ENCODE measurements at places on chromosomes 5 and 9.
A peak's percentile ranks its signal among the peaks of the same experiment; 100 is the strongest.

- no peak for DNase-seq
Observed at GRCh38 chr5:2134543-2135292, 252.0 kb upstream of the IRX4 start.

DNA sequence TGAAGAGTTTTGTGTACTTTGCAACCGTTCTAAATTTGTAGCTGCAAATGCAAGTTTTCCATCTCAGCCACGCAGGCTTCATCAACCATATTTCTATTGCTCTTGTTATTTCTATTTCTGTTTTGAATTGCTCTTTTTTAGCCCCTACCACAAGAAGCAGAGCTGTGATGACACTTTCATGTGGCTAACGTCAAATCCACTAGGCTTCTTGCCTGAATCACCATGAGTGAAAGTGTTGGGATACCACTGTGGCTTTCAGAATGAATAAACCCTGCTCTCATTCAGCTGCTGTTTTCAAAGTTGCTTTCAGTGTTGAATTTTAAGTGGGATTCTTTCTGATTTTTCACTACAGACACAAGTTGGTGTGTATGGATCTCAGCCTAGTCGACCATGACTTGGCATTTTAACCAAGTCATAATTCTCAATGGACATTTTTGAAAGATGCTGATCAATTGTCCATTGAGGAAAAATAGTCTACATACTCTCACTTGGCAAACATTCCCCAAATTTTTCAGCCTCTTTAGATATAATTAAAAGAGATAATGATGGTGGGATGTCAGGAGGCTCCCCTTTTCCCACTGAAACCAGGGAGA, 41.0 kb upstream of the MTAP start:
- DNase-seq = no peak

DNA sequence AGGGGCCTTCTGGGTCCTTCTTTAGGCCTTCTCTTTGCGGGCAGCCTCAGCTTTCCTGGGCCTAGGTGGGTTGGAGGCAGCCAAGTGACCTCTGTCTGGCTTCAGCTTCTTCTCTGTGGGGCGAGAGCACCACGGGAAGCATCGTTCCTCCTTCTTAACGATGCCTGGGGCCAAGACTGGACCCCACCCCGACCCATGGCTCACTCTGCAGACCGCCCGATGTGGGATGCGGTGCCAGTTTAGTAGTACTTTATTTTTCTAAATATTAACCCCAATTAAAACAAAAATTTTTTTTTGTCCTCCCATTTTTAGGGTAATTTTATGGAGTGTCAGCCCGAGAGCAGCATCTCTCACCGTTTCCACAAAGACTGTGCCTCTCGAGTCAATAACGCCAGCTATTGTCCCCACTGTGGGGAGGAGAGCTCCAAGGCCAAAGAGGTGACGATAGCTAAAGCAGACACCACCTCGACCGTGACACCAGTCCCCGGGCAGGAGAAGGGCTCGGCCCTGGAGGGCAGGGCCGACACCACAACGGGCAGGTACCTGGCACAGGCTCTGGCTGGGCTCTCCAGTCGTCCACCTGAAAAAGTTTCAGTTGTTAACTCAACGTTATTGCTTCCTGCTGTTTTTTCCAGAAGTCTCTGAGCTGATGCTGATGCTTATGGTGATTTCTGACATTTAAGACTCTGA, 101.1 kb upstream of the CACNA1B start:
- no peak for DNase-seq

GRCh38 chr9:96232539-96233241, 69.3 kb downstream of the HSD17B3 start:
- DNase-seq = peak; percentile 26

DNA sequence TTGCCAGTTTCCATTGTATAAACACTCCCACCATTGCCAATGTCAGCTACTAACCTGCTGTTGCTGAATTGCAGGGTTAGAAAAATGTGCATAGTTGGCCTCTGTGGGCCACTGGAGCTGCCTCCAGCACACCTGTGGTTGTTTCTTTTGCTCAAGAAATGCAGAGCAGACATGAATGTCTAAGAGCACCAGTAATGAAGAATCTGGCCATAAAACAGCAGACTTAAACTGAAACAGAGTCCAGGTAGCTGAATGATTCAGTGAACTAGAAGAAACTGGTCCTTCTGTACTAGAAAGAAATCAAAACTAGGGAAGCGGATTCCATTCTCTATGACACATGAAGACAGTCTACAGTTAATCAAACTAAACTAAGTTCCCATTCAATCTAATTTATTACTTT, 48.2 kb downstream of the NUDT12 start:
- DNase-seq = no peak

GRCh38 chr9:17470036-17470813, 108.6 kb upstream of the SH3GL2 start:
- DNase-seq = no peak

GRCh38 chr9:136133191-136133958, 14.7 kb upstream of the TMEM250 start:
- DNase-seq = no peak

DNA sequence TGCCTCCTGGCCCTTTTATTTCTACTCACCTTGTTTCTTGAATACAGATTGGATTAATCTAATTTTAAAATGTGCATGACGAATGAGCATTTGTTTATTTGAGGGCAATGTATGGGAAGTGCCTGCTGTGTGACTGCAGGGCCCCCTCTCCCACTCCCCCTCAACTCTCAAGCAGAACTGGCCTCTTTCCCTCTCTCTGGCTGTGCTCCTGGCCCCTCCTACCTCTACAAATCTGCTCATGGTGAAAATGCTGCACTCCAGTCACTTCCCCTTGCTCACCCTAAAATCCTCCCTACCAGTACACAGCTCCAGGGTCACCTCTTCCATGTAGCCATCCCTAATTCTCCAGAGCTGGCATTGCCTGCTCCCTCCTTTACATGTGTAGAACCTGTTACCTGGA, 17.2 kb upstream of the NDST1 start:
- DNase-seq = no peak

DNA sequence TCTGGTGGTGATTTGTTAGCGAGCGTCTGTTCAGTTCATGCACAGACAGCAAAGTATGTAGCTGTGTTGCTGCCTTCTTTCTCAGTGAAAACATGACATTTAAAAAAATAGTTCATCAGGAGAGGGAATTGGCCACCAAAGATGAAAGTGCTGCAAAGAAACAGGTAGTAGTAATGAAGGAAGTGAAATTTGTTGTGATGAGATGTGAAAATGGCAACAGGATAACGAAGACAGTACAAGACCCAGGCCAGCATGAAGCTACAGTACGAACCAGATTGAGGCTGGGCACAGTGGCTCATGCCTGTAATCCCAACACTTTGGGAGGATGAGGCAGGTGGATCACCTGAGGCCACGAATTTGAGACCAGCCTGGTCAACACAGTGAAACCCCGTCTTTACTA, 136.0 kb downstream of the SMARCA2 start:
- no peak for DNase-seq

GRCh38 chr5:3214838-3215374, 380.7 kb upstream of the IRX1 start:
- DNase-seq = no peak

DNA sequence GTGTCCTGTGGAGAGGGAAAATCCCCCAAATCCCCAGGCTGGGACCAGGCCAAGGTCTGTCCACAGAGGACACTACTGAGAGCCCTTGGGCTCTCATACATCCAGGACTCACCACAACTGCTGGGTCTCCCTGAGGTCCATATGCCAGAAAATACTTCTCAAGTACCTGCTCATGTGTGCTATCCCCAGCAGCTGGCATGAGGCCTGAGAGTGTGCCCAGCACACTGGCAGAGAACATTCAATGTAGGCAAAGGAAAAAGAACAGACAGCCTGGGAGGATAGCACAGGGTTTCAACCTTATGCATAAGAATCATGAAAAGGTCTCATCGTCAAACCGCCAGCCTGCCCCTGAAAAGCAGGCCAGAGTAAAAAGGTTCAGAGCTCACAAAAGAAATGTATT, 154.1 kb upstream of the TAS2R1 start:
- no peak for DNase-seq

All from kidney glomerular epithelial cell (primary cell).